B cell (primary cell): ENCODE measurements at places on chromosomes 1 and 21. TPM values are rescaled to one million over a fixed set of nuclear protein-coding genes. Genes with fewer than 3 reads are reported as not detected.

DNA sequence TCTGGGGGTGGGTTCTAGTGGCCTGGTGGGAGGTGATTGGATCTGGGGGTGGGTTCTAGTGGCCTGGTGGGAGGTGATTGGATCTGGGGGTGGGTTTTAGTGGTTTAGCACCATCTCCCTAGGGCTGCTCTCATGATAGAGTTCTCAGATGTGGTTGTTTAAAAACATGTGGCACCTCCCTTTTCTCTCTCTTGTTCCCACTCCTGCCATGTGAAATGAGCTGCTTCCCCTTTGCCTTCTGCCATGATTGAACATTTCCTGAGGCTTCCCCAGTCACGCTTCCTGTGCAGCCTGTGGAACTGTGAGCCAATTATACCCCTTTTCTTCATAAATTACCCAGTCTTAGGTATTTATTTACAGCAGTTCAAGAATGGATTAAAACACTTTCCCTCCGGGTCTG lies 327.3 kb upstream of the AJAP1 start:
- no peak for DNase-seq

DNA sequence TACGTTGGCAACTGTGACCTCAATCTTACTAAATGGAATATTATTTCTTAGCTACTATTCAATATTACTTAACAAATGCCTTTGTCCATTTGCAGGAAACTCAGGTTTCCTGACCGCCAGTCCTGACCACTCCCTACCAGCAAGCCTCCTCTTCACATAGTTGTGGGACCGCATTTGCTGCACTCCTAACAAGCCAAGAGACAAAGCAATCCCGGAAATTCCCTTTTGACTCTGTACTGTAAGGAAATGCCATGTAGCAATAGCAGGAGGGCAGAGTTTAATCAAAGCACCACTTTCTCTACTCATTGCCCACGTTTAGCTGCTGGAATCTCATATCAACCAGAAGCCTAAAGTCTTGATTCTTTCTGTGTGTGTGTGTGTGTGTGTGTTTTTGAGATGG lies 28.1 kb upstream of the ACBD6 start:
- no peak for DNase-seq

DNA sequence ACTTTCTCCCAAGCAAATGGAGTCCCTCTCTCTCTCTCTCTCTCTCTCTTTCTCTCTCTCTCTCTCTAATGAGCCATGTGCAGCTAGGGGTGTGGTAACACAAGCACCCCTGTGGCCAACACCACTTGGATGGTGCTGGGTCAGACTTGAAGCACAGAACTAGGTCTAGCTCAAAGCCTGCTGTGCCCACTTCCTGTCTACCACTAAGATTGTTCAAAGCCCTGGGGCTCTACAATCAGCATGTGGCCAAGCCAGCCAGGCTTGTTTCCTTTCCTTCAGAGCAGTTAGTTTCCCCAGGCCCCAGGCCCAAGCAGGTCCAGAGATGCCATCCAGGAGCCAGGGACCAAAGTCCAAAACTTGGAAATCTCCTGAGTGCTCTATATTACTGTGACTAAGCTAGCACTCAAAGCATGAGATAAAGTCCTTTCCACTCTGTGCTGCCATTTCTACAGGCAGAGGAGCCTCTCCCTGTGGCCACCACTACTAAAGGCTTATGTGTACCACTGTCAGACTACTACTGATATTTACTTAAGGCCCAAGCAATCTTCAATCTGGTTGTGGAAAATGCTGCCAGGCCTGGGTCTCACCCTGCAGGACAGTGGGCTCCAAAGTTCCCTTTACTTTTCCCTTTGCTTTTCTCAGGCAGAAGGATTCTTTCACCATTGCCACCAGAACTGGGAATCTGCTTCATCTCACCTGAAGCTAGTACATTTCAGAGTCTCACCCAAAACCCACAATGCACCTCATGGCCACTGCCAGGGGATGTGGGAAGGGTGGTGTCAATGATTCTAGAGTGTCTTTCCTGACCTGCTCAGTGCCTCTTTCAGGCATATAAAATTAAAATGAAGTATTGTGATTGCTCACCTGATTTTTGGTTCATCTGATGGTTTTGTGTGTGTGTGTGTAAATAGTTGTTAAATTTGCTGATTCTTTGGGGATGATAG lies 999.5 kb downstream of the NCAM2 start:
- DNase-seq, result no peak

- no peak for DNase-seq
Measured at GRCh38 chr1:8162168-8162567, 136.1 kb upstream of the ERRFI1 start.

- no peak for DNase-seq
Measured at GRCh38 chr1:52691821-52692220, 6.3 kb downstream of the COA7 start.

Gene DPM3
- total RNA-seq, result 39.9 and 41.7 TPM in 2 replicates
